Mucosa of gallbladder (tissue), 1 donor: ENCODE measurements at places on chromosomes 2 and 18. TPM values are rescaled to one million over a fixed set of nuclear protein-coding genes. Genes with fewer than 3 reads are reported as not detected.

LCT gene
- not detected for total RNA-seq

- DNase-seq: no peak
Measured at GRCh38 chr2:75246441-75247167, 47.3 kb upstream of the TACR1 start.

CNTNAP5 gene
- total RNA-seq: 31.7 TPM

DNA sequence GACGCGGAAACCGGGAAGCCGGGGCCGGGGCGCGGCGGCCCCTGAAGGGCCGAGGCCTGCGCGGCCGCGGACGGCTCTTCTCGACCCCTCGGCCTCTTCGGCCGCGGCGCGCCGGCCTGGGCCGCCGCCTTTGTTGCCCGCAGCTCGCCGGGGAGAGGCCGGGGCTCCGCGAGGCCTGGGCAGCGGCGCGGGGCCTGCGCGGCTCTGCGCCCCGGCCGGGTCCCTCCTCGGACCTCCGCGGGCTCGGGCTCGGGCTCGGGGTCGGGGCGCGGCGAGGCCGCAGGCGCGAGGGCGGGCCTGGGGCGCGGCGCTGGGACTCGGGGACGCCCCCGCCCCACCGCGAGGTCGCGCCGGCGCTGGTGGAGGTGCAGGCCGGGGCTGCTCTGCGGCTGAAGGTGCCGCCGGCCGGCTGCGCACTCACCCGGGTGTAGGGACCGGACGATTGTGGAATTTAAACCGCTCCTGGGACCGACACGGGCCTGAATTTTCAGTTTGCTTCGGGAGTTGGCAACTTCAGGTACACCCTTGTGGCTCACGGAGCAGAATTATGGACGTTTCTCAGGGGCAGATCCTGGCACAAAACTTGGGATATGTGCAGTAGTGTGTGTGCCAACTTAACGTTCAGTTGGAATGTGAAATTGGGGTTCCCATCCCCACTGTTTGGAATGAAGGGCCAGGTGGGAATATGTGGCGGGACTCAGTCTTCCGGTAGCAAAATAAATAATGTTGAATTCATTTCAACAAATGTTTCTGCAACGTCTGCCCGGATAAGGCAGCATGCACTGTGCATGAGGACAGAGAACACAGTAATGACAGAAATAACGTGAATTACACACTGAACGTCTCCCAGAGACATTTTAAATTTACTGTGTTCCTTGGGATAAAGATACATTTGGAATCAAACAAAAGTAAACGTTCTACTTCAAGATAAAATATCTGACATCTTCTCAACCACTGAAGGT is 787 bp downstream of the SOCS6 start:
- no peak for DNase-seq

PPP4R1 gene
- 76.5 TPM for total RNA-seq

DNA sequence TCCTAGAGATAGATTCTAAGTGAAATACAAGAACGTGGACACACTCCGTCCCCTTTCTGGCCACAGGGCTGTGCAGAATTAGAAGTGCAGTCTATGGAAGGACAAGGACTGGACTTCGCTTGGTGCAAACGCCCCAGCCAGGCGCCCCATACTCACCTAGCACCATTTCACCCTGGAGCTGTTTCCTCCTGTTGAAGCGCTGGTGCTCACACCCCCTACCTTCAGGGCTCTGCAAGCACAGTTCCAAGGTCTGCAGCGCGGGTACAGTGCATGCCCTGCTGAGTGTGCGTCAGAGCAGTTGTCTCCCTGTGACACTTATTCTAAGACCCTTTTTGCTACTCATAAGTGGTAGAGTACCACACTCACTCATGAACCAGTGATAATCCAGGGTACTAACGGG is 3.0 kb downstream of the HPCAL1 start:
- DNase-seq: no peak

GRCh38 chr2:236338495-236339184 is 74.4 kb upstream of the ASB18 start:
- no peak for DNase-seq

- no peak for DNase-seq
Measured at GRCh38 chr2:159208438-159208837, 78.1 kb downstream of the WDSUB1 start.
